ENCODE measurements at places on chromosomes 7 and 10. TPM values are rescaled to one million over a fixed set of nuclear protein-coding genes. Genes with fewer than 3 reads are reported as not detected.

Gene IFIT5
- 14.7 TPM for total RNA-seq

Gene CLRN3
- total RNA-seq = 40.8 TPM

Gene ARHGEF35
- 10.5 TPM for total RNA-seq

Gene SPDYE3
- total RNA-seq = not detected

Gene FOXP2
- total RNA-seq = 10.1 TPM

- DNase-seq = no peak
Measured at GRCh38 chr10:62264702-62265436, 3.8 kb downstream of the RTKN2 start.

DNA sequence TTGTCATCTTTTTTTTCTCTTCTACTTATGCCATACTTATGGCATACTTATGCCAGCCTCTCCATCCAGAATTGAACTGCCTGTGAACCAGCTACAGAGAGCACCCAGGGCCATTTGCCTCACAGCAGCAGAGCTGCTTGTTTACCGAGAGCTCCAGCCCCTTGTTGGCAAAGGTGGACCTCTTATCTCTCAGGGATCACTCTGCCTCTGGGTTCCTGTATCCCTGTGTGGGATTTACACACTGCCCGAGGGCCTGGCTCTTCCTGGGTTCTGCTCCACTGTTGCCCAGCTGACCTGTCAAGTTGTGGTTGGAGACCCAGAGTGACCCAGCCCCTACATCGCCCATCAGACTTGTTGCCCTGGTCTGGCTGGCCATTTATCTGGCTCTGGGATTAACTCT is 22.3 kb downstream of the MRPS33 start:
- no peak for DNase-seq

- DNase-seq = no peak
Measured at GRCh38 chr10:48769706-48770435, 85.2 kb downstream of the WDFY4 start.

- DNase-seq = no peak
Measured at GRCh38 chr10:118692872-118693271, 61.9 kb downstream of the CACUL1 start.

- DNase-seq = no peak
Measured at GRCh38 chr7:124420367-124420766, 345.2 kb downstream of the GPR37 start.

GRCh38 chr10:4345877-4346646 is 479.9 kb upstream of the AKR1E2 start:
- no peak for DNase-seq

Data from mucosa of gallbladder (tissue), 1 donor.